ENCODE measurements at places on chromosomes 16 and 17.
A peak's percentile ranks its signal among the peaks of the same experiment; 100 is the strongest.

- DNase-seq, result no peak
Observed at GRCh38 chr17:394718-395095, 42.1 kb upstream of the RPH3AL start.

DNA sequence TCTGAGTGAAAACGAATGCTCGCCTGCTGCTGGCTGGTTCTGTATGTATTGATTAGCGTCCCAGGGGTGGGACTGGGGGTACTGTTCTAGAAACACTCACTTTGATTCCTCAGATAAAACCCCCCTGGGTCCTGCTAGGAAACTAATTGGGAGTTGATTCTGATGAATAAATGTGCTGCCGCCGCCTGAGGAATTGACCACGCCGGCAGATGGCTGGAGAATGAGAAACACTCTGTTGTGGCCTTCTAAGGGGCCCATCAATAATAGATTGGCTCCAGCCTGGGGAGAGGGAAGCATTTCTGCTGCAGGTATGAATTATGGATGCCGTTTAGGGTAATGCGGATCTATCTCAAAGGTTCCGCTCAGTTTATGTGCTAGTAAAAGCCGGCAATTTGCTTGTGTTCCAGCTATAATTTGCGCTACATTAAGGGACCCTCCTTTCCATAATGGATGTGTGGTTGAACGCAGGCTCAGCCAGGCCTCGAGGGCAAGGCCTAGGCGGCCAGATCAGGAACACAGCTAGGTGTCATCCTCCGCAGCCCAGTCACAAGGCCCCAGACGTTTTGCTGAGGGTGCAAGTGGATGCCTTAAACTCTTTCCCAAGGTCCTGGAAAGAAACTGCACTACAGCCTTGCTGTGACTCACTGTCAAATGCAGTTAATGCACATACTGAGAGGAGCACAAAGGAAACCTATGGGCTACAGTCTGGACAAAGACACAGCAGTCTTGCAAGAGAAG lies 132.2 kb upstream of the HS3ST2 start:
- no peak for DNase-seq

GRCh38 chr17:41215681-41216080 lies 10.8 kb upstream of the KRTAP9-2 start:
- no peak for DNase-seq

- peak; percentile 51 for DNase-seq
Observed at GRCh38 chr16:28986492-28986891, 1.6 kb downstream of the LAT start.

- peak; percentile 82 for DNase-seq
Observed at GRCh38 chr16:28317040-28317880, 24.9 kb downstream of the SBK1 start.

DNA sequence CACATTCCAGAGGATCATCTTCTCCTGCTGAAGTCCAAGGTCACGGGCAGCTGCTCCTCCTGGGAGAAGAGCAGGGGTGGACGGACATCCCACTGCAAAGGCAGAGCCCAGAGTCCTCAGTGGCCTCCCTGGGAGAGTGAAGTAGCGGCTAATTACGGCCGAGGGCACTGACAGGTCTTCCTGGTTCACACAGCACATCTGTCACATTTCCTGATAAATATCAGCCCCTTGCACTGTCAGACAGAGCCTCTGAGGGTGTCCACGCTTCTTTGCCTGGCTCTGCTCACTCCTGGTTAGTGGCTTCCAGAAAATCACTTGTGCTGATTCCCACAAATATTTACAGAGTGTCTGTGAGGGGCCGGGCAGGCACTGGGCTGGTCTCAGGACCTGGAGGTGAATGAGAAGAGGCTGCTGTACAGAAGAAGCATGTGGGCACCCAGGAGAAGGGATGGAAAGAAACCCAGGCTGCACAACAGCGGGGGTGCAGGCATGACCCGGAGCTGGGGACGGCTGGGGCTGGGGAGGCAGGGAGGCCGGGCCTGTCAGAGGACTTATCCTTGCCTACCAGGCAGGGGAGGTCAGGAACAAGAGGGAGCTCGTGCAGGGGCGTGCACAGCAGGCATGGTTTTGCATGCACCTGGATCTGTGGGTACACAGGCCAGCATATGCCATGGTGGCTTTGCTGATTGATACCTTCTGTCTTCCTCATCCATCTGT lies 258.2 kb upstream of the TNRC6C start:
- no peak for DNase-seq

- DNase-seq, result no peak
Observed at GRCh38 chr16:58027916-58028455, 2.4 kb downstream of the MMP15 start.

GRCh38 chr17:75845058-75845711 lies 981 bp upstream of the UNC13D start:
- peak; percentile 69 for DNase-seq

DNA sequence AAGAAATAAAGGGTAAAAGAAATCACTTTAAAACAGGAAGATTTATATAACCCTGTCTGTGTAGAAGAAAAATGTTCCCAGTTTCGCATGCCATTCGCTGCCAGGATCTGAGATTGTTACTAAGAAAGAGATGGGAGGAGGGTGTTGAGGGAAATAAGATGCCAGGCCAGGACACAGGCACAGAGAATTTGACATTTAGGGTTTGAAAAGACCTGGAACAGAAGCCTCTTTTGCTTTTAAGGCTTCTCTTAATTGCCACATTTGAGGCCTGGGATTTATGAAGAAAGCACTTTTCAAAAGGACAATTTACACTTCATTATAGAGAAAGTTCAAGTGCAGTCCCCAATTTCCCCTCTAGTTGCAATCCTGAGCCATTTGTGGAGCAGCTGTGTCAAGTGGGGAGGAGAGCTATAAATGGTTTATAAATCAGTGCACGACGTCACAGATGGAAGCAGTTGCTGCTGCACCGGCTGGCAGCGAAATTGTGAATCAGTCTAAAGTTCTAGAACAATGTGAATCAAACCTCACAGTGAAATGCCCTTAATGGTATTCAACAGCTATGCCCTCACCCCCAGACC lies 26.5 kb upstream of the C16orf87 start:
- no peak for DNase-seq

DNA sequence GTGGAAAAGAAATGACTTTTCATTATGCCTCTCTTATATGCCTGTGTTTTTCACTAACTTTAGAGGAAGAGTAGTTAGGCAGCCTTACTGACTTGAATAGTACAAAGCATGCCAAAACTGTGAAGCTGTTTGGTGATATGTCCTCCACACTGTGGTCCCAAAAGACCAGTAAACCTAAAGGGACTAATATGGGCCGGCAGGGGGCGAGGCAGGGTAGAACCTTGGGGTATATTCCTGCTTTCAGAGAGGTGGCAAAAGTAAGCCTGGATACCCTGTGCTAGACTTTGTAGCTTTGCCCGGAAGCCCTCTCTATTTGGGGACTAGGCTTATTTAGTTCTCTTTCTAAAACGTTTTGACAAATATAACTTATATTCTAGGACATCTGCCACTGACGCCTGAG lies 36.5 kb upstream of the VWA3A start:
- DNase-seq, result no peak

DNA sequence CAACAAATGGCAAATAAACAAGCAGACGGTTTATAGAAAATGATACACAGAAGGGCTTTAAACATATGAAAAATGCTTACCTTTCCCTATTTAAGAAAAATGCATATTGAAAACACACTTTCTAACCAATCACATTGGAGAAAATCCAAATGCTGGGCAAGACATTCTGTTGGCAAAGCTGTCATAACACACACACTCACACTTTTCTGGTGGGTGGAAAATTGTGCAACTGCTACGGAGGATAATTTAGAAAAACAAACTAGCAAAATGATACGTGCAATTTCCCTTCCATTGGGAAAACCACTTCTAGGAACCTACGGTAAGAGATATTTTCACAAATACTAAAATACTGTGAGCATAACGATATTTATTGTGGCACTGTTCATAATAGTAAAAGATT lies 9.8 kb upstream of the MYH3 start:
- no peak for DNase-seq
